AG08396 (cell line): ENCODE measurements at places on chromosomes 7 and 10.

DNA sequence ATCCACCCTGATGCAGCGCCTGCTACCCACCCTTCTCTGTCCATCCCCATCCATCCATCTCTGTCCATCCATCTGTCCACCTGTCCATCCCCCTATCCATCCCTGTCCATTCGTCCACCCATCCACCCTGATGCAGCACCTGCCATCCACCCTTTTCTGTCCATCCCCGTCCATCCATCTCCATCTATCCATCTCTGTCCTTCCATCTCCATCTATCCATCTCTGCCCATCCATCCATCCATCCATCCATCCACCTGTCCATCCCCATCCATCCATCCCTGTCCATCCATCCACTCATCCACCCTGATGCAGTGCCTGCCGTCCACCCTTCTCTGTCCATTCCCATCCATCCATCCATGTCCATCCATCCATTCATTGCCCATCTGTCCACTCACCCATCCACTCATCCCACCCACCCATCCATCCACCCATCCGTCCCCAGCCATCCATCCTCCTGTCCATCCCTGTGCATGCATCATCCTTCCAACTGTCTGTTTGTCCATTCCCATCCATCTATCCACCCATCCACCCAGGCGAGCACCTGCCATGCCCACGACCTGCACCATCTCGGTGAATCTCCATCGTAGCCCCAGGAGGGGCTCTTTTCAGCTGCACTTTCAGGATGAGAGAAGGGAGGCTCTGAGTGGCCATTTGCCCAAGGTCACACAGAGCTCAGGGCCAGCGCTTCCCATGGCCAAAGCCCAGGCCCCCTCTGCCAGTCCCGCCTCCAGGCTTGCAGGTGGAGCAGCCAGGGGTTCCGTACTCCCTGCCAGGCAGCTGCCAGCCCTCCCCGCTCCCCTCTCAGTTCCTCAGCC lies 137.4 kb downstream of the LHPP start:
- DNase-seq: no peak

- no peak for DNase-seq
Measured at GRCh38 chr10:13973742-13974141, 357.0 kb downstream of the FRMD4A start.

- DNase-seq: no peak
Measured at GRCh38 chr10:80474941-80475340, 20.8 kb downstream of the TSPAN14 start.

DNA sequence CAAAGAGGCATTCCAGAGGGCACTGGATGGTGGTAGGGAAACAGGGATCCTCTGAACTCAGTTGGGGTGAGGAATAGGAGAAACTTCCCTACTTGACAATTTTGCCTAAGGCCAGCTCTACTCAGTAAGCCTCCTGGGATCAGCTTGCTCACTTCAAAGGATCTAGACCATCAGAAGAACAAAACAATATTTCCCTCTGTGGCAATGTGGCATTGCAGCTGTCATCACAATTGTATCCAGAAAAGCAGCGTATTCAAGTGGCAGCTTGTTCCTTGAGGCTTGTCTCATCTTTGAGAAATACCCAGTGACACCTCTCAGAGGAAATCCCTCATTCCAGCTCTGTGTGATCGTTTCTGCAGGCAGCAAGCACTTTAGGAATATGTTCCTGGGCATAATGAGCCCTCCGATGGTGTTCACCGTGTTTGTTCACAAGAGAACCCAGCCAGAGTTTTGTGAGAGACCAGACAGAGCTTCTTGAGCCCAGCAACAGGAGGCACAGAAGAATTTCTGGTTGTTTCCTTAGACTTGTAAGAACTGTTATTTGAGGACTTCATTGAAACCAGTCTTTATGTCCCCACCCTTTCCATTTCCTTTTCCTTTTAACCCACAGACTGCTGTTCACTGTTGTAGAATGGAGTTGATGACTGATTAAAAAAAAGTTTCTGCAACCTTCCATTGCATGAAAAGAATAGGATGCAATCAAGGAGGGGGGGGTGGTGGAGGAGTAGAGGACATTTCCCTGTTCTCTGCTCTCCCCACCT lies 747.3 kb downstream of the LRMDA start:
- DNase-seq: no peak

GRCh38 chr7:44521347-44522095 lies 19.6 kb downstream of the NPC1L1 start:
- DNase-seq: no peak

- no peak for DNase-seq
Measured at GRCh38 chr7:26560526-26561256, 269.0 kb downstream of the SNX10 start.

- no peak for DNase-seq
Measured at GRCh38 chr7:100159099-100159623, 638 bp upstream of the TRAPPC14 start.

- DNase-seq: no peak
Measured at GRCh38 chr7:143385891-143386781, 5.0 kb downstream of the ZYX start.

GRCh38 chr7:1009747-1010146 lies 26.8 kb downstream of the CYP2W1 start:
- DNase-seq: no peak

- DNase-seq: no peak
Measured at GRCh38 chr7:136883046-136883445, 14.6 kb downstream of the CHRM2 start.

- DNase-seq: peak; percentile 36
Measured at GRCh38 chr10:15719049-15719898, 448 bp downstream of the ITGA8 start.

DNA sequence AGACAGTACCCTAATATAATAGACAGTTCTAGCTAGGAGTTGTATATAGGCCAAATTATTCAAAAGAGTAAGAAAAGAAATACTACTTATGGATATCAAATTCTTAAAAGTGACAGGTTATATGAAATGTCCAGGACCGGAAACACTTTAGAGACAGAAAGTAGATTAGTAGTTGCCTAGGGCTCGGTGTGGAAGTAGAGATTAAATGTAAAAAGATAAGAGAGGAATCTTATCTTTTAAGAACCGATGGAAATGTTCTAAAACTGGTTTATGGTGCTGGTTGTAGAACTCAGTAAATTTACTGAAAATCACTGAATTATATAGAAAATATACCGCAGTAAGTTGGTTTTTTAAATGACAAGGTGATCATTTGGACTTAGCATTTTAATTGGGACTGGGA lies 147.5 kb upstream of the ASAH2 start:
- DNase-seq: no peak

- DNase-seq: no peak
Measured at GRCh38 chr10:81963606-81964005, 88.6 kb downstream of the NRG3 start.

- no peak for DNase-seq
Measured at GRCh38 chr10:29508554-29509244, 126.1 kb downstream of the SVIL start.

DNA sequence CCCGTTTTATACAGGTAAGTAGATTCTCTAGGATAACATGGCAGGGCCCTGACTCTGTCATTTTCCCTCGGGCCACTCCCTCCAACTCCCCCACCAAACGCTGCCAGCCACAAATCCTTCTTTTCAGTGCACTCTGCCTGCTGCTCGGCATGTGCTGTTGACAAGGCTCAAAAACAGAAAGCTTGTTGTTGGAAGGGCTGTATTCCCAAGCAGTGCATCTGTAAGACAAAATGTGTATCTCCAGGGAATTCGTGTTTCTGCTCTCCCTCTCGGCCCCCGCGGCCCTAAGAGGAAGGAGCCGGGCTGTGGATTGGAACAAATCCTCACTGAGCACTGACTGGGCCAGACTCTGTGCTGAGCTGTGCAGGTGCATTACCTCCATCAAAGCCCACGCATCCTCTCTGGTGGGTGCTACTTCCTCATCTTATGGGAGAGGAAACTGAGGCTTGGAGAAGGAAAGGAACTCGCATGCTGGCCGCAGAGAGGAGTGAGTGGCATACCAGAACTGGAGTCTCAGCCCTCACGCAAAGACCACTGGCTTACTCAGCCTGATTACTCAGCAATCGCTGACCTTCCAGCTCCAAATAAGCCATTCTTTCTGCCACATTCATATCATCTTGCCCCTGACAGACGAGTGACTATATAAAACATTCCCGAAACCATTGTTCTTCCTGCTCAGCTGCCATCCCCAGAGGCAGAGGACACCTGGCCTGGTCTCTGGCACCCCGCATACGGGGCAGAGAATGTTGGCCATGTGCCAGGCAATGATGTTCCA lies 33.5 kb upstream of the ENO4 start:
- DNase-seq: peak; percentile 16

- DNase-seq: no peak
Measured at GRCh38 chr10:32938554-32939061, 19.4 kb downstream of the ITGB1 start.

DNA sequence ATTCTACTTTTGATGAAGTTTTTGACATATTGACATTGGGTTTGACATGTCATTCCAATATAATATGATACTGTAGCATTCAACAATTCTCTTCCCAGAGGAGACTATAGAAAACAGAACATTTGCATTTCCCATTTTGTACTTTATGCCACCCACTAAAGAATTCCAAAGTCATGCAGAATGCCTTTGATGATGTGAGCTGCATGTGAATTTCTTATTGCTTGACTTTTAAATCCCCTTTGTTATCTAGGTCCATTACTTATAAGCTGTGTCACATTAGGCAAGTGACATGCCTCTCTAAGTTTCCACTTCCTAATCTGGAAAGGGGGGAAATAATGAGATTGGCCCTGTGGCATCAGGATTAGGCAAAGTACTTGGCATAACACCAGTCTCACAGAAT lies 436.7 kb downstream of the AUTS2 start:
- DNase-seq: no peak

GRCh38 chr7:4689668-4690067 lies 7.6 kb downstream of the FOXK1 start:
- no peak for DNase-seq
